ENCODE measurements at places on chromosomes 16 and 17. TPM values are rescaled to one million over a fixed set of nuclear protein-coding genes. Genes with fewer than 3 reads are reported as not detected.

Gene CCL18
- total RNA-seq: 2.4 TPM

Gene YPEL2
- 40.3 TPM for total RNA-seq

Gene KRTAP9-3
- not detected for total RNA-seq

Gene ALDH3A2
- total RNA-seq: 202 TPM

Gene CIAO2B
- 80.2 TPM for total RNA-seq

Gene GRIN2C
- total RNA-seq: 3.6 TPM

Gene KRT12
- not detected for total RNA-seq

Gene HOXB7
- 0.73 TPM for total RNA-seq

Gene CCL4L2
- not detected for total RNA-seq

Gene CCL2
- 30.2 TPM for total RNA-seq

Gene ENPP7
- not detected for total RNA-seq

Gene MT3
- total RNA-seq: 1.6 TPM

Gene TBC1D3H
- total RNA-seq: not detected

Gene TMIGD1
- total RNA-seq: not detected

Gene KRTAP9-4
- not detected for total RNA-seq

Gene CCL4
- total RNA-seq: 0.57 TPM

Gene MRPL58
- 73.8 TPM for total RNA-seq

Gene KRT28
- not detected for total RNA-seq

Gene VTN
- total RNA-seq: 0.14 TPM

Gene DNAI2
- total RNA-seq: not detected

Gene MYO15A
- 0.32 TPM for total RNA-seq

Gene CCL3
- not detected for total RNA-seq

Gene CD68
- total RNA-seq: 17.3 TPM

Gene PRSS33
- total RNA-seq: not detected

Gene FN3K
- 32.2 TPM for total RNA-seq

Gene TP53I13
- total RNA-seq: 52.5 TPM

Gene EME2
- 53.9 TPM for total RNA-seq

Gene KNOP1
- total RNA-seq: 11.2 TPM

Gene OVCA2
- 52.2 TPM for total RNA-seq

Gene CDYL2
- total RNA-seq: 42.8 TPM

Gene TAT
- not detected for total RNA-seq

Gene CES3
- total RNA-seq: 0.36 TPM

Gene MYH1
- total RNA-seq: 0.06 TPM

Gene TMC7
- total RNA-seq: 1.6 TPM

Gene TMEM114
- not detected for total RNA-seq

Gene SDR42E1
- 5.5 TPM for total RNA-seq

Gene PPP1R27
- not detected for total RNA-seq

Gene RAMP2
- 16.3 TPM for total RNA-seq

Gene TMEM106A
- total RNA-seq: 8.0 TPM

Gene COX4I1
- total RNA-seq: 345 TPM

Gene CHD9NB
- total RNA-seq: 26.7 TPM

Gene IRX5
- total RNA-seq: 38.8 TPM

Gene HOXB8
- 0.97 TPM for total RNA-seq

Gene TMEM98
- 206 TPM for total RNA-seq

Gene DRC3
- 10.0 TPM for total RNA-seq

Gene PIPOX
- total RNA-seq: 3.1 TPM

Gene KRTAP4-1
- total RNA-seq: not detected

Gene CD300A
- total RNA-seq: 2.1 TPM

Gene CCDC200
- not detected for total RNA-seq

Gene SUZ12
- 25.2 TPM for total RNA-seq

Gene TMEM231
- total RNA-seq: 17.2 TPM

Gene C17orf58
- 22.0 TPM for total RNA-seq

Gene CRISPLD2
- 226 TPM for total RNA-seq
